Activated T-cell treated with anti-CD3 and anti-CD28 coated beads, Interleukin-2, amount 50 U/mL, for 48 hours (primary cell): ENCODE measurements at places on chromosomes 11 and 22.

- DNase-seq = no peak
These were observed 237.5 kb upstream of the CCDC90B start for GRCh38 chr11:83523676-83524075.

GRCh38 chr22:22410121-22410520 is 98.4 kb downstream of the ZNF280B start:
- no peak for DNase-seq

DNA sequence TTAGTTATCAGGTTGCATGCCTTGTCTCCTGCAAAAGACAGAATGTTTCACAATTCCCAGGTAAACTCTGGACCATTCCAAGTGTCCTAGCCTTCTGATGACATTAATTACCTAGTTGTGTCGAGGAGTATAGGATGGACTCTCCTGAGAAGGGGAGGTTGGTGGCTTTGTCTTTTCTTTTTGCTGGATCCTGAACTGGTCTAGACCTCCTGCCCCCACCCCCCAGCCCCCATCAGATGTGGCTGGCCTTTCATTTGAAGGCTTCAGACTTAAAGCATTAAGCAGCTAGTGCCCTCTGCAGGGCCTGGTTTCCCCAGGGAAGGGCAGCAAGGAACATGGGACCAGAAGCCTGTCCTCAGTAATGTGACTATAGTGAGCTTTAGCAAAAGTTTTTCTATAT is 9.7 kb downstream of the MCAM start:
- no peak for DNase-seq

GRCh38 chr22:29747832-29748231 is 19.0 kb downstream of the ZMAT5 start:
- no peak for DNase-seq

DNA sequence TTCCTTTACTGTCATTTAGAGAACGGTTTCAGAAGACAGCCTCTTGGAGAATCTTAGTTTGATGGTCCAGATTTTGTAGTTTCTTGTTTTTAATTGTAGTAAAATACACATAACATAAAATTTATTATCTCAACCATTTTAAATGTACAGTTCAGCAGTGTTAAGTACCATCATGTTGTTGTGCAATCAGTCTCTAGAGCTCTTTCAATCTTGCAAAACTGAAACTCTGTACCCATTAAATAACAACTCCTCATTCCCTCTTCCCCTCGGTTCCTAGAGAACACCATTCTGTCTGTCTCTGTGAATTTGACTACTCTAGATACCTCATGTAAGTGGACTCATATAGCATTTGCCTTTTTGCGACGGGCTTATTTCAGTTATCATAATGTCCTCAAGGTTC is 69.8 kb downstream of the GRIK4 start:
- no peak for DNase-seq

- no peak for DNase-seq
These were observed 58.8 kb downstream of the LIF start for GRCh38 chr22:30187529-30188407.

DNA sequence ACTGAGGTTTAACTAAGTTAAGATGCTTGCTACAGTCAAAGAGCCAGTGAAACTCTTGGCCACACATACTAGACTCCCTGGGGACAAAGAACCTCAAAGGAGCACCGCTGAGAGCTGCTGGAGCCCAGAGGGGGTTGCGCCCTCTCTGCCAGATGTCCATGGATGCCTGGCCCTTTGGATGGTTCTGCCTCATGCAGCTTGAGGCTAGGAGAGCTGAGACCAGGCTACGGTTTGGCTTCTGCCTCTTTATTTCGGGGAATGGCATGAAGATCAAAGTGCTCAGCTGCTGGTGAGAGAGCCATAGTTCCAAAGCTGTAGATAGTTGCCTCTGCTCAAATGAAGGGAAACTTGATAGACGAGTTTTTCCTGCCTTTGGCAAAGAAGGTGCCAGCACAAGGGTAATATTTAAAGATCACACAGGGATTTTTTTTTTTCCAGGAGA is 43.0 kb downstream of the RASSF10 start:
- DNase-seq = no peak

GRCh38 chr22:31504282-31504681 is 7.9 kb downstream of the SFI1 start:
- no peak for DNase-seq

- DNase-seq = no peak
These were observed 1714.1 kb downstream of the LRRC4C start for GRCh38 chr11:39745401-39745800.

GRCh38 chr11:67354075-67355022 is 1.0 kb upstream of the POLD4 start:
- peak; percentile 38 for DNase-seq

DNA sequence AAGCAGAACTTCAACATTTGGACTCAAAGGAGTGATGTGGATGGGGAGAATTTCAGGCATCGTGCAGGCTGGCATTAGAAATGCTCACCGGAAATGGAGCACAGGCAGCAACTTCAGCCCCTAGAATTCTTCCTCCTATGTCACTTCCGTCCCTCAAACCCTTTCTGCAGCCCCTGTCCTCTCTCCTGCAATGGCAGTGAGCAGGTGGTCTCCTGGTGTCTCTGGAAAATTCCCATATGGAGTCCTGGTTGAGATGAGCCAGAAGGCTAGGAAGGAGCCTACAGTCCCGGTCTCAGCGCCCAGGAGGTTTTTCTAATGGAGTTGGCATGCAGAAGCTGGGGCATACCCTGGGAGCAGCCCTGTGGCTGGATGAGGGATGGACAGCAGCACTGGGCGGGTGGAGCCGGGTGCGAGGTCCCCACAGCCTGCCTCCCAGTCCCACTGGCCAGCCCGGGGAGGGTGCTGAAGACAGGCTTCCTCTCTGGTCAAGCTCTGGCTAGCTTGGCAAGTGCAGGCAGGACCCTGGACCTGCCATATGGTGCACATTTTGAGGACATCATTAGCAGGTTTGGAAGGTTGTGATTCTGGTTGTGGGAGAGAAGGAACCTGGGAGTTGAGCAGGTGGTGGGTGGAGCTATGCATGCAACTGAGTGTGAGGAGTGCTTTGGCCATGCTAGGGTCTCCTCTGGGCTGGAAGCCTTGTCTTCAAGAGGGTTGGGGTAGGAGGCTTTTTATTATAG is 59.8 kb upstream of the B3GAT1 start:
- DNase-seq = no peak

DNA sequence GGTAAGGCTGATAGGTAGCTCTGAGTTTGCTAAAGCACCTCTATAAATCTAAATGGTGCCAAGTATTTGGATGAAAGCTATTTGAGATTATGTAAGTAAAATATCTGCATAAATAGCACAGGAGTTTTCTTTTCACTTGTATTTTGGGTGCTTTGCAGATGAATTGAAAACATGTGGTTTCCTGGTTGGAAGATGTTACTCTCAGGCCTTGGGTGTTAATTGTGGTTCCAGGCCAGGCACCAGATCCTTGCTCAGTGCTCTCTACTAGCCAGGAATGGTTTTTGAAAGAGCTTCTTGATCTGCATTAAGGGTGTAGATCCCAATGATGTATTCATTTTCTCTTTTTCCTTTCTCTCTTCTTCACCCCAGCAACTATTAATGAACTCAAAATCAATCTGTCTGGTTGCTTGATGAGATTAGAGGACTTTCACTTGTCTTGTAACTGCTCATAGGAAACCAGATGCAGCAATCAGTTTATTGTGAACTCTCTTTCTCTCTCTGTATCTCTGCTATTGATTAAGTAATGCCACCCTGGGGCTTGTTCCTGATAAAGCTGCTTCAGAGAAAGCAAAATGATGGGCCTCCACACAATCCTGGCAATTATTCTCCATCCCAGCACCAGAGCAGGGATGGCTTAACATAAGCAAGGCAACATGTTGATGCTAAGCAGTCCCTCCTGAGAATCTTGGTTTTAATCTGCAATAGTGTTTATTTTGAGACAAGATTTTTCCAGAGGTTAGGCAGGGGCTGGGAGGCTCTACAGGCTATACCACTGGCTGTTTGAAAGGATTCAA is 147.0 kb upstream of the NTM start:
- DNase-seq = no peak

DNA sequence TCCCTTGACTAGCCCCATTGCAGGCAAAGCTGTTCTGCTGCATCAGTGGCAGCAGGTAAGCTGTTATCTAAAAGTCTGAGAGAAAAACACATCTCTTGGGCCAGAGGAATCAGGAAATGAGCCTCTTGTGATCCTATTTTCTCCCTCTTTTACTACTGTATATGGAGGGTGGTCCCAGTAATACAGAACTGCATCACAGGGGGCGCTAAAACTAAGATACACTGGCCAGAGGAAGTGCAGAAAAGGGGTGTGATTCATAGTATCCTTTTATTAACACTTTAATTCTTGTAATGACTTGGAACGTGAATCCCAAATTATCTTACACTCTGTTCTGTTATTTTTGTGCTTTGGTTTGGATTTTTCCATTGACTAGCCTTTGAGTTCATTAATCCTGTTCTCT is 8.8 kb upstream of the MED17 start:
- no peak for DNase-seq

DNA sequence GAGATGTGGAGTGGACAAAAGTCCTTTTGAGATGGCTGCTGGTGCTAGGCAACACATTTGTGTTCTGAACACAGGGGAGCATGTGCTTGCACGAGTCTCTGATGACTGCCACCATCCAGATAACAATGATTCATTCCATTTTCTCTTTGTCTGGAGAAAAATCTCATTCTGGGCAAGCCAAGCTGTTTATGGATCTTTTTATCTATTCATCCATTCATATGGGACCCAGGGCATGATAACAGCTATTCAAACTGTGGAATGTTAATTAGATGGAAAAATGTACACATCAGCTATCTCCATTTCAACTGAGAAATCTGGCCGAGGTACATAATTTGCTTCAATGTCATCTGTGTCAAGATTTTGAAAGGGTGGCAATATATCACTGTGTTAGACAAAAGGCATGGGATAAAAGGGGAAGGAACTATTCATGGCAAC is 117.5 kb upstream of the ZBED5 start:
- no peak for DNase-seq

GRCh38 chr11:57480409-57481137 is 20.2 kb downstream of the RTN4RL2 start:
- peak; percentile 88 for DNase-seq

GRCh38 chr11:58919980-58920379 is 19.3 kb upstream of the GLYATL1 start:
- DNase-seq = no peak

DNA sequence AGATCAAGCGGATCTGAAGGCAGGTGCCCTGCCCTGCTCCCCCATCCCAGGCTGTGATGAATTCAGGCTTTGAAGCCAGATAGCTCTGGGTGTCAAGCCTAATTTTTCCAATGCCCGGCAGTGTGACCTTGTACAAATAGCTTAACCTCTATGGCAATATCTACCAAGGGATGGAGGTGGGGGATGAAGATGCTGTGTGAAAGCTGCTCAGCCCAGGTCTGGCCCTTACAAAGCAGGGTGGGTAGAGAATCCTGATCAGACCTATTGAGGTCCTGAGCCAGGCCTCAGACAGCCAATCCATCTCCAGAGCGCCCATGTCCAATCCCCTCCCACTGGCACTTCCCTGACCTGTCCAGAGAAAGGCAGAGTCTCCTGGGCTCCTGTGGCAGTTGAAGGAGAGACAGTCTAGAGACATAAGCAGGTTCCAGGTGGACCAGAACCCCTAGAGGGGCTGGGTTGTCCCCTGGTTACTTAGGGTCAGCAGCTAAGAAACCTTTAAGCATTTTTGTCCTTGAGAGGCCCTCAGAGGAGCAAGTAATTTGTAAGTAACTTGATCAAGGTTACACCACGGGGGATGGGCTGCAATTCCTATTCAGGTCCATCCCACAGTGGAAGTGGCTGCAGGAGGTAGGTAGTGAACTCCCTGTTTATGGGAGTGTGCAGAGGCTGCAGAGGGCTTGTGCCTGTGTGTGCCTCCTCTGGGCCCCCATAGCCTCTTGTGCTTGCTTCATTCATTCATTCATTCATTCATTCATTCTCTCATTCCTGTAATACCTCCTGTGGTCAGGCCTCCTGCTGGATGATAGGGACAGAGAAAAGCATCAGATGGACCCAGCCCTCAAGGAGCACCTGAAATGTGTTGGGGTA is 10.4 kb downstream of the P2RY2 start:
- DNase-seq = no peak

GRCh38 chr11:105823495-105824033 is 198.5 kb downstream of the MSANTD4 start:
- DNase-seq = no peak

DNA sequence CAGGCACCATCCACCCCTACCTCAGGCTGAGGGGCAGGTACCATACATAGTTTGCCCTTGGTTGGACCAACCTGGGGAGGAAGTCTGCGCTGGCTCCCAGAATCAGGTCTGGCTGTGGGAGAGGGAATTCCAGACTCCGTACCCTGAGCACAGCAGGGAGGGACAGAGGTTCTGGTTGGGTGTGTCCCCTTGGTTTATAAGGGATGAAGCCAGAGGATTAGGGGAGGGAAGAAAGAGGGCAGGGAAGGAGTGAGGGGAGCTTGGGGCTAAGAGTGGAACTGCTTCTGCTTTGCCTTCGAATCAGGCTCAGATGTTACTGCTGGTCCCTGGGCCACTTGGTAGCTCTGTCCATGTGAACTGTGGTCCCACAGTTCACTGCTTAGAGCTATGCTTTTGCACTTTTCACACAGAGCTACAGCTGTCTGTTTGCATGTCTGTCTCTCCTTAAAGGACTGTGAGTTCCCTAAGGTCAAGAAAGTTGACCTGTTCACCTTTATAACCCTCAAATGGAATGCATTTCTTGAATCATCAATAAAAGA is 9.2 kb downstream of the MMP20 start:
- no peak for DNase-seq

DNA sequence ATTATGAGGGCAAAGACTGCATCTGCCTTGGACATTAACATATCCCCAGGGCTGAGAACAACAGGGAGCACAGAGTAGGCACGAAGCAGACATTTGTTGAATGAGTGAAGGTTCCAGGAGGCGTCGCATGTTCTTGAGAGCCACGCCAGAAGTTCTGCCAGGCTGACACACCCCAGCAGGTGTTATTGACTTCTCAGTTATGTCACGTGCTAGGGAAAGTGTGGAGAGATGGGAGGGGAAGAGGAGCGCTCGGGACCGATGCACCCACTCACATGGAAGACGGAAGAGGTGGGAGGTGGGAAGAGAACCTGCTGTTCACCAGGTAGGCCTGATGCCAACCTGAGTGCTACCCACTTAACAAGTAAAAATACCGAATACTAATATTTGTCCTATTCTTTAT is 232.8 kb downstream of the LARGE1 start:
- DNase-seq = no peak

- DNase-seq = no peak
These were observed 42.1 kb upstream of the CSNK2A3 start for GRCh38 chr11:11395126-11395525.

GRCh38 chr11:33674035-33674814 is 26.4 kb downstream of the C11orf91 start:
- DNase-seq = peak; percentile 4

GRCh38 chr11:19602891-19603290 is 109.7 kb upstream of the NAV2 start:
- no peak for DNase-seq

DNA sequence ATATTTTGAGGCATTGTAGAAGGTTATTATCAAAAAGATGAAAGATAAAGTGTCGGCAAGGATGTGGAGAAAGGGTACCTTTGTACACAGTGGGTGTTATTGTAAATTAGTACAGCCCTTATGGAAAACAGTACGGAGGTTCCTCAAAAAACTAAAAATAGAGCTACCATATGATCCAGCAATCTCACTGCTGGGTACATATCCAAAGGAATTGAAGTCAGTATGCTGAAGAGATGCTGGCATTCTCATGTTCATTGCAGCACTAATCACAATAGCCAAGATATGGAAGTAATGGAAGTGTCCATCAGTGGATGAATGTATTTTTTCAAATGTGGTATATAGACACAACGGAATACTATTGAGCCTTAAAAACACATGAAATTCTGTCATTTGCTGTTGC is 15.1 kb upstream of the MTMR3 start:
- no peak for DNase-seq
